Lower lobe of right lung (tissue), 2 donors: ENCODE measurements at places on chromosomes 16 and 17. TPM values are rescaled to one million over a fixed set of nuclear protein-coding genes. Genes with fewer than 3 reads are reported as not detected.

IGFALS gene
- 0.97 TPM for total RNA-seq

NUBP1 gene
- total RNA-seq, result 37.7 TPM

ALDOC gene
- total RNA-seq, result 11.6 TPM

PIRT gene
- not detected for total RNA-seq

SLFN12L gene
- total RNA-seq, result 4.0 TPM

ADORA2B gene
- total RNA-seq, result 6.2 TPM
